ENCODE measurements at places on chromosomes 13 and 19.
A peak's percentile ranks its signal among the peaks of the same experiment; 100 is the strongest.

- DNase-seq: no peak
Measured at GRCh38 chr19:35742121-35742724, at the start of gene IGFLR1. Gene IGFLR1, minus strand, starts transcription at chr19:35742452. Its CDS starts 1,272 bp downstream, at chr19:35741180.

DNA sequence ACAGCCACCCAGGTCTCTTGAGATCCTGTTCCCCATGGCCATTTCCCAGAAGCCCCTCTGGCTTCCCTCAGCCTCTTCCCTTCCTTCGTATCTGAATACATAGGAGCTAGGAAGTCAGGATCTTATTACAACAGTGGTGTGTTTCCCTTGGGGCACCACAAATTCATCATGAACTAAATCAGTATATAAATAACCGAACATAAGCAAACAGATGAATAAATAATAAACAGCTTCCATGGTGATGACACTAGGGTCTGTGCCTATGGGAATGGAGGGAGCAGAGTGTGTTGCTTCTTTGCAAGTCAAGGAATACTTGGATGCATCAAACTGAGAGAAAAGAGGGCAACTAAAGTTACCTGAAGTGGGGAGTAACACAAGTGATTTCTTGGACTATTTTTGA, 527.6 kb downstream of the LMO7 start:
- no peak for DNase-seq

GRCh38 chr19:799076-799881, 2.0 kb downstream of the PTBP1 start:
- peak; percentile 72 for DNase-seq

- DNase-seq: no peak
Measured at GRCh38 chr13:87129602-87130300, 541.4 kb upstream of the SLITRK5 start.

DNA sequence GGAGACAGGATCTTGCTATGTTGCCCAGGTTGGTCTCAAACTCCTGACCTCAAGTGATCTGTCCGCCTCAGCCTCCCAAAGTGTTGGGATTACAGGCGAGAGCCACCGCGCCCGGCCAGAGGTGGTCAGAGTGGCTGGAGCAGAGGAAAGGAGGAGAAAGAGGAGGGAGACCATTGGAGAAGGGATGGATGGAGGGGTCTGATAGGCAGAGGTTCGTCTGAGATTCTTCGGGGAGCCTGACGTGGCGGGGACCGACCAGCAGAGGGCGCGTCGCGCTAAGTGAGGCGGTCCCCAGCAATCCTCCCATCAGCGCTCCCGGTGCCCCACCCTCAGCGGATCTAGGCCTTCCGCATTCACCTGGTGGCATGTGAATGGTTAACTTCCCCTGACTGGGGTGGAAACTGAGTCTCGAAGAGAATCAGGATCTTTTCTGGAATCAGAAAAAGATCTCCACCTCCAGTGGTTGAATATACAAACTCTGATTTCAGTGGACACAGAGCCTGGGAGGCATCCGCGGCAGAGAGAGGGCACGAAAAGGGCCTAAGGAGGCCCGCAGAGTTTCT, 8.8 kb downstream of the GTPBP3 start:
- DNase-seq: peak; percentile 77

DNA sequence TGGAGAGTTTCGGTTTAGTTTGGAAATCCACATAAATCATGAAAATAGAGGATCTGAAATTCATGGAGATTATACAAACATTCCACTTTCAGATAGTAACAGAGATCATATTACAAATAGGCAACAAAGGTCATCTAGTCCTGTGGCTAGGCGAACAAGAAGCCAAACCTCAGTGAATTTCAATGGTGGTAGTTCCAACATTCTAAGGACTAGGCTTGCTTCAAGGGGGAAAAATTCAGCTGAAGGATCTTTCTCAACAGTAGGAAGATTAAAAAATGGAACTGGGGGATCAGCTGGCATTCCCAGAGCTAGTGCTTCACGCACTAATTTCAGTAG, 47.0 kb downstream of the FOXO1 start:
- no peak for DNase-seq

DNA sequence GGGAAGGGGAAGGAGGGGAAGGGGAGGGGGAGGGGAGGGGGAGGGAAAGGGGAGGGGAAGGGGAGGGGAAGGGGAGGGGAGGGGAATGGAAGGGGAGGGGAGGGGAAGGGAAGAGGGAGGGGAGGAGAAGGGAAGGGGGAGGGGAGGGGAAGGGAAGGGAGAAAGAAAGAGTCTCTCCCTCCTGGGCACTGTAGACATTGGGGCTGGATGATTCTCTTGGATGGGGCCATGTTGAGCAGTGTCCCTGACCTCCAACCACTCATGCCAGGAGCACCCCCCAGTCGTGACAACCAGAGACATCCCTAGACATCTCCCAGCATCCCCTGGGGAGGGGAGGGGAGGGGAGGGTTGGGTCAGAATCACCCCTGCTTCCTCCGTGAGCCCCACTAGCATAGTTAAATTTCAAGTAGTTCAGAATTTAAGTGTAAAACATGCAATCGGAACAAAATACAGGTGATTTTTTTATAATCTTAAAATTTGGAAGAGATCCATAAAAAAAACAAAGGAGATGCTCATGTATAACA, 64.0 kb downstream of the GNG7 start:
- DNase-seq: no peak

DNA sequence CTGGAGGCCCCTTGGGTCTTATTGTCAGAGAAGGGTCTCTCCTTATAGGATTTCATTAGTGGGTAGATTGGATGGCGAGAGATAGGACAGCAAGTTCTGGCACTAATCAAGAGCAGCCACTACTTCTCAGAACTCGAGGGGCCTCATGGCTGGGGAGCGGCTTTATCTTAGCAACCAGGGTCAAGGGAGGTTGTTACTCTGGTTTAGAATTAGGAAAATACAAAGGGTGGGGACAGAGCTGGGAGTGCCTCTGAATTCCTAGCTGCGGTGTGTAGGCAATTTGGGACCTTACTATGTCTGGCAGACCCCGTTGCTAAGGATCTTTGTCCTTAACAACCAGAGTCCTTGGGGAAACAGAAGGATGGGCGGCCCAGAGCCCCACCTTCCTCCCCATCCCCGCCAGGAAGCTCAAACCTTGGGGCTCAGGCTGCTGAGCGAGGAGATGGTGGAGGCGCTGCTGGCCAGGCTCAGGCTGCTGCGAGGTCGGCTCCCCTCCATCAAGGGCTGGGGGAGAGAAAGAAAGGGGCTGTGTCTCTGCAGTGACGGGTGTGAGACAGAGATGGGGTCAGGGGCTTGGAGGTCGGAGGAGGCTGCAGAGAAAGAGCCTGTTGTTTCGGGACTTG, 1.2 kb downstream of the PLEKHA4 start:
- DNase-seq: no peak

- DNase-seq: no peak
Measured at GRCh38 chr19:1206864-1207450, 1.4 kb downstream of the STK11 start.

- DNase-seq: peak; percentile 54
Measured at GRCh38 chr13:100646030-100646673, 28.4 kb downstream of the TMTC4 start.

GRCh38 chr13:80483157-80483556, 142.2 kb upstream of the SPRY2 start:
- no peak for DNase-seq

- no peak for DNase-seq
Measured at GRCh38 chr19:38718747-38719543, 25.3 kb downstream of the CAPN12 start.

- no peak for DNase-seq
Measured at GRCh38 chr13:91627952-91628739, 229.7 kb downstream of the GPC5 start.

DNA sequence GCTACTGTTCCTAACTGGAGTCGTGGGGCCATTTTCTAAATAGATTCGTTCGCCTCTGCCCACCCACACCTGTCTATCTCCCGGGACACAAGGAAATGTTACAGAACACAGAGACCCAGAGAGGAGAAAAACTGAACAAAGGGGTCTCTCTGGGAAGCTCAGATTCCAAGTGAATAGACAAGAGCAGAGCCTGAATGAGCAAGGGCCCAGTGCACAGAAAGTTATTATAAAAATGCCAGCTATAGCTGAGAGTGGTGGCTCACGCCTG, 27.2 kb upstream of the FEM1A start:
- DNase-seq: no peak

DNA sequence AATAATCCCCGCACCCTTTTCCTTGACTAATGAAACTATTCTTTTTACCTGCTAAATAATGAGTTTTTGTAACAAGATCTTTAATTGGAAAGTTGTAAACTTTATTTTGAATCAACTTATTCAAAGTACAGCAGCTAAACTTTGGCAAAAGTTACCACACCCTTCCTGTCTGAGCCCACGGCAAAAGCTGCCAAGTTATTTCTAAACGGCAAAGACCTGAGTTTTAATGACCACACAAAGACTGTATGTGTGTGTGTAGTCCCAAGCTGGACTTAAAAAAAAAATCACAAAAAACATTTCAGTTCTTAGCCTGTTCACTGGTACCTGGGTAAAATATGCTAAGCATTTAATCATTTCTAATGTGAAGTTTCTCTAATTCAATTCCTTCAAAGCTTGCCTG, 60.7 kb downstream of the ZAR1L start:
- no peak for DNase-seq

DNA sequence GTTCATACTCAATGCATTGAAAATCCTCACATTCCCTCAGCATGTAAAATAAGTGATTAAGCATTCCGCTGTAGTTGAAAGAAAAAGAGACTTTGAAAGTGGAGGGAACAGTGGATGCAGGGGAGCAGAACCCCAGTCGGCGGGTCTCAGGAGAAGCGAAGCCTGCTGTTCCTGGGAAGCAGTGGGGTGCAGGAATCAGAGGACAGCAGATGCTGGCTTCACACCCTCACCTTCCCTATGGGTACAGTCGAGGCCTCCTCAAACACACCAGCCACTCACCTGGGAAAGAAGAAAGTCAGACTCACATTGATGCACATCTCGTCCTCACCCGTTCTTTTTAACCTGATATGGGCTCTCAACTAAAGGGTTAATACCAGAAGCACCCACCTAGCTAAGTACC, 38.2 kb downstream of the COL4A2 start:
- DNase-seq: no peak

- DNase-seq: peak; percentile 37
Measured at GRCh38 chr13:20824762-20825476, 51.2 kb upstream of the EEF1AKMT1 start.

- DNase-seq: peak; percentile 82
Measured at GRCh38 chr19:13597640-13598039, 91.4 kb upstream of the CACNA1A start.

DNA sequence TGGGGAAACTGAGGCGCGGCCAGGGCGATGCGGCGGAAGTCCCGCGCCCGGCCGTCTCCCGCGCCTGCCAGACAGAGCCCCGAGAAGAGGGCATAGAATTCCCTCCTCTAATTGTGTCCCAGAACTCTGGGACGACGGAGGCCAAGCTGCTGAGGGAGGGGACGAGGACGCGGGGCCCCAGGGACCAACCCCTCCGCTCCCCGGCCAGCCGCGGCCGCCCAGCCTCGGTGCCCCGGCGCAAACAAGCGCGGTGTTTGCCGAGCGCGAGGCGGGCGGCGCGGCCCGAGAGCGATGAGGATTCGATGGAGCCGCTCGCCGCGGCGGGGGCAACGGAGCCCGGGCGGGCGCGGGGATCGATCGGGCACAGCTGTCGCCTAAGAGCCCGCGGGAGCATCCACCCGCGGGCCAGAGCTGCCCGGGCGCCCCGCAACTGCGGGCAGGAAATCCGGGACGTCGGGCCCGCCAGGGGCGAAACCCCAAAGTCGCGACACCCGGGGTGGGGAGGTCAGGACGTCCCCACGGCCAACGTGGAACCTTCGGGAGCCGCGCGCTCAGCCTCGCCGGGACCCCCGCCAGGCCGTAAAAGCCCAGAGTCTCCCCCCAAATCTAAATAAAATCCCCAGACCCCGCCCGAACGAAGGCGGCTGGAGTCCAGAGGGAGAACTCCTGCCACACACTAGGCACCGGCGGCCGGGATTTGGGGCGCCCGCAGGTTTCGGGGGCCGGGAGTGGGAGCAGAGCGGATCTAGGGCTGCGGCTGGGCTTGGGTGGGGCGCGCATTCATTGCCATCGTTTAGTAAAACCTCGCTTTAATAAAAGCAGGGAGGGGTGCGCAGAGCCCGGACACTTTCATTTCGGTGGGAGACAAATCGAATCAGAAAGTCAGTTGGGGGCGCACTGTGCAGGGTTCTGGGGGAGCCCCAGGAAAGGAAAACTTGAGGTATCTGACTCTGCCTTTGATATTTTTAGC, 3.6 kb upstream of the ONECUT3 start:
- no peak for DNase-seq

DNA sequence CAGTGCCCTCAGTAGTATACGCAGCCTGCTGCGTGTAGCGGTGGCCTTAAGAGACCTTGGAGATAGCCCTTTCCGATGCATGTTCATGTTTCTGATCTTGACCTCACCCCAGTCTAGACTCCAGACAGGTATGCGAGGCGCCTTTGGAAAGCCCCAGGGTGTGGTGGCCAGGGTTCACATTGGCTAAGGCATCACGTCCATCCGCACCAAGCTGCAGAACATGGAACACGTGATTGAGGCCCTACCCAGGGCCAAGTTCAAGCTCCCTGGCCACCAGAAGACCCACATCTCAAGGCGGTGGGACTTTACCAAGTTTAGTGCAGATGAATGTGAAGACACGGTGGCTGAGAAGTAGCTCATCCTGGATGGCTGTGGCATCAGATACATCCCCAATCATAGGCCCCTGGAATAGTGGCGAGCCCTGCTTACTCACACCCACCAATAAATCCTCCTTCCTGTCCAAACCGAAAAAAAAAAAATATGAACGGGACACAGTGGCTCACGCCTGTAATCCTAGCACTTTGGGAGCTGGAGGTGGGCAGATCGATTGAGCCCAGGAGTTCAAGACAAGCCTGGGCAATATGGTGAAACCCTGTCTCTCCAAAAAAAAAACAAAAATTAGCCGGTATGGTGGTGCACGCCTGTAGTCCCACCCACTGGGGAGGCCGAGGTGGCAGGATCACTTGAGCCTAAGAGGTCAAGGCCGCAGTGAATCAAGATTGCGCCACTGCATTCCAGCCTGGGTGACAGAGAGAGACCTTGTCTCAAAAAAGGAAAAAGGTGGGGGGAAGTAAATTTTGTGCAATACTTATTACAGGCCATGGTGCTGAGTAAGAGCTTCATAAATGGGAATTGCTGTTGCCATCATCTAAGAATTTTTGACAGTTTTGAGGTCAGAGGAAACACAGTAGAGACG, 12.4 kb upstream of the CBLC start:
- no peak for DNase-seq

- DNase-seq: no peak
Measured at GRCh38 chr13:19179916-19180315, 1.7 kb downstream of the TUBA3C start.

DNA sequence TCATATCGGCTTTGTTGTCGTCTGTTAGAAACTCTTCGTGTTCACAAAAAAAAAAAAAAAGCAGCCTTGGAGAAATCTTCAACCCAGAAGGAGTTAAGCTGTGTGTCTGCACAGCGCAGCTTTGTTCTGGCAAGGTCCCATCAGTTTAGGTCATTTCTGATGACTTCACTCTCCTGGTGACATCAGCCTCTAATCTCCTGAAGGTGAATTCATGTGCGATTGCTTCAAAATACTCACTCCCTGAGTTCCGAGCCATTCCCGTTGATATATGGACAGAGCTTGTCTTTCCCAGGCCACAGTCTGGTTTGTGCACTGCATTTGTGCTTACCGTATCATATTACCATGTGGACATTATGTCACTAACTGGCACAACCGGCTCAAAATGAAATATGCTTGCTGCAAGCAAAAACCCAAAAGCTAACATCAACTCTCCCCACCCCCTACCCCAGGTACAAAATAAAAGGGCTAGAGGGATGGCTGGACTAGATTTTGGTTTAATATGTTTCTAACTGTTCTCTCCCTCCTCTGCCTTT, 342.4 kb downstream of the KCNRG start:
- no peak for DNase-seq
